ENCODE measurements at places on chromosomes 3 and 15. TPM values are rescaled to one million over a fixed set of nuclear protein-coding genes. Genes with fewer than 3 reads are reported as not detected.

DNA sequence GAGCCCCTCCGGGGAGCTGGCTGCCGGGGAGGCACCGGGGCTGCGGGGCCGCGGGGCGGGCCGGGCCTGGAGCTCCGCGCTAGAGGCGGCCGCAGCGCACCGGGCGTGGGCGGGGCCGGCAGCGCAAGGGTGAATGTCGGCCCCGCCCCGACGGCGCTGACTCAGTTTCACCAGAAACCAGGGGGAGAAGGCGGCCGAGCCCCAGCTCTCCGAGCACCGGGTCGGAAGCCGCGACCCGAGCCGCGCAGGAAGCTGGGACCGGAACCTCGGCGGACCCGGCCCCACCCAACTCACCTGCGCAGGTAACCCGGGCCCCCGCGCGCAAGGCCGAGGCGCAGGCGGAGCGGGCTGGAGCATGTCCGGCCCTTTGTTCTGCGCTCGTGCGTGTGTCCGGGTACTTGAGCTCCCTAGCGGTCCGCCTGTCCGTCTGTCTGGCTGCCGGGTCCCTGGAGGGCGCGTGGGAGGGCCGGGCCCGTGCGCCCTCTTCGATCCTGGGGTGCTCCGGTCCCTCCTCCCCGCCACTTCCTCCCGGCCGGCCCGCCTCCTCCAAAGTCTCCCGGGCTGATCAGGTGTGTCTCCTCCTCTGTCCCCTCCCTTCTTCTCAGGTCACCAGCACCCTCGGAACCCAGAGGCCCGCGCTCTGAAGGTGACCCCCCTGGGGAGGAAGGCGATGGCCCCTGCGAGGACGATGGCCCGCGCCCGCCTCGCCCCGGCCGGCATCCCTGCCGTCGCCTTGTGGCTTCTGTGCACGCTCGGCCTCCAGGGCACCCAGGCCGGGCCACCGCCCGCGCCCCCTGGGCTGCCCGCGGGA lies at the start of gene SPINT1:
Gene SPINT1, plus strand, starts transcription at position 164 of the 811 bp plus-strand sequence. Its CDS starts 507 bp downstream, at position 671.
- no peak for DNase-seq

DNA sequence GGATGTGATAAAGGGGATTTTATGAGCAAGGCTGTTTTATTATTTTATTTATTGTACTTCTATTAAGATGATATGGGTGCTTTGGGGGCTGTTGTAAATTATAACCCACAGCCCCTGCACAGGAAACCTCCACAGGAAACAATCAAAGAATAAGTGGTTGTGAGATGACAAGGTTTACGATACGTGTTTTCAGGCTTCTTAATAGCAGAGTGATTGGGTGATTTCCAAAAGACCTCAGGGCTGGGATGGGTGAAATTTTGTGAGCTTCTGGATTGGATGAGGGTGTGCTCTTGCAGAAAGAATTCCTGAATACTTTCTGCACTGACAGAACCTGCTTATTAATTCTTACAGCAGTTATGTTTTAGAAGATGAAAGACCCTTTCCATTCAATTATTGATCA lies 21.4 kb downstream of the CHL1 start:
- DNase-seq: no peak

DNA sequence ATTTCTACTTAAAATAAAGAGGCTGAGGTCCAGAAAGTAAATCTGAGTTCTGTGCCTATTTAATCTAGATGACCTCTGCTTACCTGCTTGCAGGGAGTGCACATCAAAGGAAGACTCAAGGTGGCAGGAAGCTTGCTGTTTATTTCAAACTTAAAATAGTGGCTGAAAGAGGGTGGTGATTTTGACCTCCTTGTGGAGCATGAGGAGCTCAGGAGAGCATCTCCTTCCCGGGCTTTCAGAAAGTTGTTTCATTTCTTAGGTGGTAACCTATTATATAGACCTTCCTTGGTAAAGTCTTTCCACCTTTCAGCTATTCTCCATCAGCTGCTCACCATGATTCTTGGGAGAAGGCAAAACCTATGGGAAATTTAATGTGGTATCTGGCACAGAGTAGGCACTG lies 494 bp downstream of the GCSAM start:
- no peak for DNase-seq

SPATA12 gene
- total RNA-seq: 0.48 TPM
